HCEC 1CT (cell line): ENCODE measurements at places on chromosomes 4 and X.

- no peak for DNase-seq
These were observed 202.9 kb downstream of the SCFD2 start for GRCh38 chr4:53162969-53163368.

DNA sequence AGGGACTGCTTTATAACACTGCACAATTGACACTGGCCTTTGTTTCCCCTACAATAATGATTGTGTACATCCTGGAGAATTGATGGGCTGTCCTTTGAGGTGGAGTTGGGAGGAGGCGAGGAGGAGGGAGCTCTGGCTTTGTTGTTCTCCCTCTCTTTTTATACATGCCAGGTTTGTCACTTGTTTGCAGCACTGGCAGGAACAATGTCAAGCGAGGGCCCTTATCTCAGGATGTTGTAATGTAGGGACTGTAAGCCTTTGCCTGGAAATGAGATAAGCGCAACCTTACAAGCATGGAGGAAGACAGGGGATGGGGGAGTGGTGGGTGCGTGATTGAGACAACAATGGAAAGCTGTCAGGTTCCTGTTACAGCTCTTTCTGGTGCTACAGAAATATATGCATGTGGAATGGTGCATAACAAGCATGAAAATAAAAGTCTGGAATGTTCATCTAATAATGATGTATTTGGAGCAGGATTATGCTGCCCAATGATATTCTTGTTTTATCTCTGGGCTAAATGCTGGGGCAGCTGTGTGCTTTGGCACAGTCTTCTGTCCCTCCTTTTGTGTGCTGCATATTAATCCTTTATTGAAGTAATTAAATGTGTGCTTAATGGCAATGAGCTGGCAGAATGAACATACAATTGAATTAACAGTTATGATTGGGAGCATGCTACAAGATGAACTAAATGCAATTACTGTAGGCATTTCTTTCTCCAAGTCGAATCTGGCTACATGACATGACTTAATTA, 294.4 kb downstream of the GPAT3 start:
- no peak for DNase-seq

DNA sequence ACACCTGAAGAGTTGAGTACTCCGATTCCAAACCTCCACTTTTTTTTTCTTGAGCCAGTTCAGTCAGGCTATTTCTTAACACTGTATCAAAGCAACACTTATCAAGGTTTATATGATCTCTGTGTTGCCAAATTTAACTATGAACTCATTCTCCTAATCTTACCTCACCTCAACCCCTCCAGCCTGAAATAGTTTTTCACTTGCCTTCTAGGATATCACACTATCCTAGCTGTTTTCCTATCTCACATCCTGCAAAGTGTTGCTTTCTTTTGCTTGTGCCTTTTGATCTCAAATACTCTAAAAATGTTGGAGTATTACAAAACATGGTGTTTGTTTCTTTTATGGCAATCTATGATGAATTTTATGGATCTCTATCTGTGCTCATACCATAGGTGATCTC, 415.0 kb downstream of the CFAP47 start:
- DNase-seq, result no peak

DNA sequence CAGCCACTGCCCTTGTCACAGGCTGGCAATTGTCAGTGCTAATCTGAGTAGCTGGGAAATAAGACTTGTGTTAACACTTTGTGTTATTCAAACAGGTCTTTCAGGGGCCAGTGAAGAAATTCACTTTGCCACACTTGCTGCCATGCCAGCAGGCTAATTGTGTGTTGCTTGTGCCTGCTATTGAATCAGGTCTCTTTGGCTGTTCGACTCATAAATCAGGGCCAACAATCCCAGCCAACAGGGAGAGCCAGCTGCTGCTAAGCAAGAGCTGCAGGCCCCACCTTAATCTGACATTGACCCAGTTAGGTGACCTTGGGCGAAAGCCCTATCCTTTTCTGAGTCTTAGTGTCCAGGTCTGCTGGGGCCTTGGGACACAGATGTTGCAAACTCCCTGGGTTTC, 28.1 kb upstream of the MAMLD1 start:
- no peak for DNase-seq

GRCh38 chr4:84238247-84239090, 260.6 kb downstream of the NKX6-1 start:
- peak; percentile 35 for DNase-seq
